ENCODE measurements at places on chromosomes 7 and 10. TPM values are rescaled to one million over a fixed set of nuclear protein-coding genes. Genes with fewer than 3 reads are reported as not detected.
A peak's percentile ranks its signal among the peaks of the same experiment; 100 is the strongest.

DNA sequence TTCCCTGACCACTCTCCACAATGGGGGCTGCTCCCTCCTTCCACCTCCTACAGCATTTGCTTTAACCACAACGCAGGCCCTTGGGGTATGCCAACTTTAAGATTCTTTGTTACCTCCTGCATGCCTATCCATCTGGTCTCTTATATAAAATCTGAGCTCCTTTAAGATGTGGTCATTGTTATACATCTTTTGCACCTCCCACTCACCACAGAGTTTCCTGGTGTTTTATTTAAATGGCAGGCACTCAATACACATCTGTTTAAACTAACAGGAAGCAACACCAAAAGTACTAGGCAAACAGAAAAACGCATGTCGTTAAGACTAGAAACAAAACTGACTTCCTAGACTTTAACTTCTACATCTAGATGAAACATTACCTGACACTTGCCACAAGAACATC lies 36.3 kb downstream of the SLC25A13 start:
- DNase-seq = no peak

DNA sequence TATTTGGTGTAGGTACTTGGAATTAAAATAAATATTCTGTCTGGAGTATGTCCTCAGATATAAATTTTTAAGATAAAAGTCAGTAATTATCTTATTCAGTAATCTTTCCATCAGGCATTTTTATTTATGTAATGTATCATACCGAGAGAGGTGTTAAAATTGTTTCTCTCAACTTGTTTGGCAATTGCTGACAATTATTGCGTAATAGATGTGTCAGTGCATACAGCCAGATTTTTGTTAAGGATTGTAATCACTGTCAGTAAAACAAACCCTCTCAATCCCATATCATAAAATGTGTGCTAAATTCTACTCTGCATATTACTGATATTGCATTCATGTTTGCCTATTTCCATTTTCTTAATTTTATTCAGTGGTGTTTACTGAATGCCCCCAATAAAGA lies 69.2 kb downstream of the CNTNAP2 start:
- no peak for DNase-seq

AGR2 gene
- 0.40 TPM for total RNA-seq

FOXP2 gene
- 24.7 TPM for total RNA-seq

CTTNBP2 gene
- total RNA-seq = 21.5 TPM

- DNase-seq = no peak
Observed at GRCh38 chr7:84108787-84109186, 85.8 kb downstream of the SEMA3A start.

- DNase-seq = no peak
Observed at GRCh38 chr10:17923728-17924127, 28.0 kb upstream of the SLC39A12 start.

DNA sequence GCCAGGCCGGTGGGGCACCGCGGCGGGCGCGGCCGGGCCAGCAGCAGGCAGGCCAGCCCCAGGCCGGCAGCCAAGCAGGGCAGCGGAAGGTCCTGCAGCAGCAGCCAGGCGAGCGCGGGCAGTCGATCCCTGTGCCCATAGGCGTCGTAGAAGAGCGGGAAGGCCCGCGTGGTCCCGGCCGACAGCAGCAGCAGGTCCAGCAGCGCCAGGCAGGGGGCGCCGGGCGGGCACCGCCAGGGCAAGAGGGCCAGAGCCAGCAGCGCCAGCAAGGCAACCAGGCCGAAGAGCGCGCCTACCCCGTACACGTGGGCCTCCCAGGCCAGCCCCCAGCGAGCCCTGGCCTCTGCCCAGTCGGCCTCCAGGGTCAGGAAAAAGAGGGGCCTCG lies 8.4 kb upstream of the RBM28 start:
- peak; percentile 70 for DNase-seq

DNA sequence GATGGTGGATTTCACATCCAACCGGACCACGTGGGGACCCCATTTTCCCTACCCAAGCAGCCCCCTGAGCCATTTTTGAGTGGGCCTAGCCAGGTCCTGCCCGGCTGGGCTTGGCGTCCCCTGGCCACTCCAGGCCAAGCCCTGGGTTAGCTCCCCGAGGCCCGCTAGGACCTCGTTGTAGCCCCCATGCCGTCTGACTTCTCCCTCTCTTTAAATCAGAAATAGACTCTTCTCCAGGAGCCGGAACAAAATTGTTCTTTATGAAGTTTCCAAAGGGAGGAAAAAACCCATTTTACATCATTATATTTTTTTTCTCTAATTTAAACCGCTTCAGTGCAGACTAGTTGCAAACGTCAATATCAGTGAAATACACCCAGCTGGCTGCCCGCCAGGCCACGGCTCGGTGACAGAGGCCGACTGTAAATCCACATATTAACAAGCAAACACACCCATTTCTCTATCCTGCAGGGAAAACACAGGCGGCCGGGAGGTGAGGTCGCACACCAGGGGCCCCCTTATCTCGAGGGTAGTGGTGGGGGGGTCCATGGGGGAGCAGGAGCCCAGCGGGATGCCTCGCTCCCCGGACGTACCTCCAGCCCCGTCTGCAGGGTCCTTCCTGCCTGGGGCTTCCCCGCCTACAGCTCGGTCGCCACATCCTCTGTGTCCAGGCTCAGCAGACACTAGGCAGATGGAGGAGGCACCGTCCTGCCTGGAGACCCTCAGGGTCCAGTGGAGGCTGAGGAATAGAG lies 72.7 kb downstream of the ELFN1 start:
- peak; percentile 77 for DNase-seq

LEP gene
- 7.2 TPM for total RNA-seq

GRCh38 chr7:113561446-113561845 lies 357.4 kb downstream of the PPP1R3A start:
- no peak for DNase-seq

GRCh38 chr10:44154956-44155355 lies 229.9 kb downstream of the CXCL12 start:
- DNase-seq = no peak

MLLT10 gene
- total RNA-seq = 68.1 TPM

TUBAL3 gene
- total RNA-seq = 0.18 TPM

DNA sequence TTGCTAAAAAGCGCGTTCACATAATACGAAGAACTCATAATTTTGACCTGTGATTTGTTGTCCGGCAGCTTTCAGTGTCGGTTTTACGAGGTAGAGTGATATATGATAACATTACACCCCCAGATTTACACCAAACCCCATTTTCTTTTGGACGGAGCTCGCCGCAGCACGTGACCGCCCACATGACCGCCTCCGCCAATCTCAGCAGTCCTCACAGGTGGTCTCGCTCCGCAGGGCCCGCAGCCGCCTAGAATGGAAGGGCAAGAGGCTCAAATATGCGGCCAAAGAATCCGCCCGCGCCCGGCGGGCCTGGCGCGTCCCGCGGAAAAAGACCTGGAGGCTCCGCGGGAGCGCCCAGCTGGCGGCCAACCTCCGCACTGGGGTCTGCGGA lies at the start of gene HOXA7:
HOXA7 (minus strand) TSS at position 168 of the 391 bp plus-strand sequence; CDS start at position 38, 130 bp downstream.
- DNase-seq = peak; percentile 91

OPALIN gene
- total RNA-seq = not detected

DNA sequence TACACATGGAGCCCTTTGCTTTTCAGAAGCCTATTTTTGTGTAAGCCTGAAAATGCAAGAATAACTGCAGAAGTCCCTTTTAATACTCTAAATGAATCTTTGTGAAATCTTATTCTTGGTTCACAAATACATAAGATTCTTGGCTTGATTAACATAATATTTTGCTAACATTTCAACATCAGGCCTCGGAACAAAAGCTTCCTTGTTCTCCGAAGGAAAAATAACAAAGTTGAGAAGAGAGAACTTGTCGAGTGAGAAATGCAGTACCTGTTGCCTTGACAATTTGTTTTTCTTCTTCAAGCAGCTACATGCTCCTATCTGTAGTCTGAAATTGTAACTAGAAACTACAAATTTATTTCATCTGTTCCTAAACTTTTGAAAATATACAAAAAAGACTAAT lies 8.5 kb downstream of the NT5C2 start:
- DNase-seq = no peak

OR6V1 gene
- total RNA-seq = not detected

GRCh38 chr10:114544045-114544659 lies 113.9 kb downstream of the ABLIM1 start:
- DNase-seq = no peak

FAM131B gene
- total RNA-seq = 2.6 TPM

DNA sequence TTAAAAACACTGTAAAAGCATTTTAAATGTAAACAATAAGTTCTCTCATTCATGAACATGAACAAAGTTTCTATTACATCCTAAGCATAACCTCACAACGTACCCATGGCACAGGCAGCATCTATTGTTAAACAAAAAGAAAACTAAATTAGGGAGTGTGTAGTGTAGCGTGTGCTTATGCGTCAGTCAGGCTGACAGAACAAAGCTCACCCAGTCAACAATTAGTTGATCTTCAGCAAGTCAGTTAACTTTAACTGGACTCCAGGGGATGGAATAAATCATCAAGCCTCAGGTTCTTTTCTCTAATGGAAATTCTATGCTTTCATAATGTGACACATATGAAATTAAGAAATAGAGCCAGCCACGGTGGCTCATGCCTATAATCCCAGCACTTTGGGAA lies 91.6 kb upstream of the ODAD2 start:
- DNase-seq = no peak

C1QL3 gene
- total RNA-seq = not detected

GNGT1 gene
- total RNA-seq = not detected

DNA sequence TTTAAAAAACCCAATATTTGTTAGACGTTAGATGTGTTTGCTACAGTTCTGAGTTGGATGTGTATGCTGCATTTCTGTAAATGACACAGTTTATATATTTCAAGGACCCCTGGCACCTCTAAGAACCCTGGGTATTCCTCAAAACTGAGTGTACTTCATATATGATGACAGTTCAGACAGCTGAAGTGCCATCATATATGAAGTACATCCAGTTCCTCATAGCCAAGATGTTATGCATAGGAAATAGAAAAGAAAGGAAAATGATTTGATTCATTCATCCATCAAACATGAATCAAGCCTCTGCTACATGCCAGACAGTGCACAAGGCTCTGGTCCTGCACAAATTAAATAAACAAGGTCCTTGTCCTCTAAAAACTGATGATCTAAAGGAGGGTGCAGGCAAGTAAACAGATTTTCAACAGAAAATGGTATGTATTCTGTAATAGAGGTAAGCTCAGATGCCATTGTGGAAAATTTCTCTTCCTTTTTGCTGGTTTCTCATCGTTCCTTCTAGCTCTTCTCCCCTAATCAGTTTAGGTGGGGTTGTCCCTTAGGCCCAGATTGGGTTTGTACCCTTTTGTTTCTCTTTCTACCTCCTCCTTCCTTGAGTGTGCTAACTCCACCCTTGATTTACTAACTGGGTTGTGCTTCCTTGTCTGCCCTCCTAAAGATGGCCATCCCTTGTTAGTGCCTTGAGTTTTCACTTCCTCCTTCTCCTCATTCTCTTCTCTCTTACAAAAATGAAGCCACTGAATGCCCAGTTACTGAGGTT lies 25.3 kb upstream of the SMIM30 start:
- DNase-seq = no peak

DNA sequence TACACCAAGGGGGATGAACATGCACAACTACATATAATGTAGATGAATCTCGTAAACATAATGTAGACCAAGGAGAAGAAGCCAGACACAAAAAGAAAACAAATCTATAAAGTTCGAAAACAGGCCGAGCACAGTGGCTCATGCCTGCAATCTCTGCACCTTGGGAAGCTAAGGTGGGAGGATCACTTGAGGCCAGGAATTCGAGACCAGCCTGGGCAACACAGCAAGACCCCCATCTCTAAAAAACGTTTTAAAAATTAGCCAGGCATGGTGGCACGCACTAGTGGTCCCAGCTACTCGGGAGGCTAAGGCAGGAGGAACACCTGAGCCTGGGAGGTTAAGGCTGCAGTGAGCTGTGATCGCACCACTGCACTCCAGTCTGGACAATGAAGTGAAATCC lies 68.5 kb downstream of the GLI3 start:
- DNase-seq = no peak

- DNase-seq = no peak
Observed at GRCh38 chr7:107474104-107474521, 4.3 kb downstream of the GPR22 start.

DNA sequence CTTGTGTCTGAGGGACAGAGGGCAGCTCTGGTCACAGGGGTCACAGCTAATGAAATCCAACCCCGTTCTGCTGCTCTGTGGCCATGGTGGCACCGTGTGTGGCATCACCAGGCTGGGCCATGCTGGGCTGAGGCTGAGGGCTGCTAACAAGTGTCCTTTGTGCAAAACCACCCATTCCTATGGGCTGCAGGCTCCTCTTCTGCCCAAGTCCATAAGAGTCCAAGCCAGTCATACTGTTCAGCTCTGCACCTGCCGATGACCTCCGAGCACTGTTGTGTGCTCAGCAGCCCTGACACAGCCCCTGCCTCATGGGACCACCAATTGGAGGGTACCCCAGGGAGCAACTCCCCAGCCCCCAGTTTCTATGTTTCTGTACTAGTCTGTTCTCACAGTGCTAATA lies 133.1 kb downstream of the WDR11 start:
- DNase-seq = no peak

- DNase-seq = no peak
Observed at GRCh38 chr10:79115302-79115701, 46.5 kb downstream of the ZMIZ1 start.

DNA sequence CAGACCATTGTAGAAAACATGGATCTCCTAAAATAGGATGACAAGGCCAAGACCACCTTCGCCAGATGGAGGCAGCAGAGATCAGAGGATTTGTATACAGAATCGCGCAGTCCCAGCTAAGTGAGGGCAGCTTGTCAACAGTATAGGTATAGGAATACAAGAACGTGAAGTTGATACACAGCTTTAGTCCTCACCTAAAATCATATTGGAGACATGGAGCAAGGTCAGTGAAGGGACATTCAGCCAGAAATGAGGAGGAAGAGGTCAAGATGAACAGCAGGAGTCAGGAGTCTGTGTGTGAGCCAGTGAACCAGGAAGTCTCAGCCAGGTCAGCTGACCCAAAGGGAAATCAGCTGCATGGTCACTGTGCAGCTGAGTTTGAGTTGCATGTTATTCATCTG lies 263.4 kb upstream of the PRKCQ start:
- no peak for DNase-seq

- no peak for DNase-seq
Observed at GRCh38 chr10:44926751-44927351, 15.7 kb downstream of the TMEM72 start.

DNA sequence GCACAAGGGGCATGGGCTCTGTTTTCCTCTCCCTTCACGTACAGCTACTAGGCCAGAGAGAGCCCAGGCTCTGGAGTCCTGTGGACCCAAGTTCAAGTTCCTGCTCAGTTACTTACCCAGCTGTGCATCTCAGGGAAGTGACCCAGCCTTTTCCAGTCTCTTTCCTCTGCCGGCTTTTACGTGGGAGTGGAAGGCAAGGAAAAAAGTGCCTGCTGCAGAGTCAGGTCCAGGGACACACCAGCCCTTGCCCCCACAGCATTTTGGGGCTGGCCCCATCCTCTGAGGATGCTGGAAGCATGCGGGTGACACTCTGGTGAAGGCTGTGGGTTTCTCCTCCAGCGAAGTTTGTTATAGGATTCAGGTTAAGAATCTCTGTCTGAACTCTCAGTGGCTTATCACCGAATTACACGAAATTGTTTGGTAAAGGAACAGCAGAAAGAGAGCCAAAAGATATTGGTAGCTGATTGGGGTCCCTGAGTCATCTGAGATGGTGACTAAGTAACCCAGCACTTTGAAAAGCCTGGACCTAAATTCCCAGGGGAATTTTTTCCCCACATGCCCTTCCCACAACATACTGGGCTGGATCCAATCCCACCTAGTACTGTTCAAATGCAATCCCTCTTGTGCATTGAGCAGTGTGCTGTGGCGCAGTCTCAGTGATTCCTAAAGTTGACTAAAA lies 424.3 kb downstream of the RPS24 start:
- DNase-seq = no peak

Data from sciatic nerve (tissue), 2 donors.